ENCODE measurements at places on chromosomes 2 and 18. TPM values are rescaled to one million over a fixed set of nuclear protein-coding genes. Genes with fewer than 3 reads are reported as not detected.
A peak's percentile ranks its signal among the peaks of the same experiment; 100 is the strongest.

GRCh38 chr18:51622702-51623101, 425.2 kb upstream of the MEX3C start:
- DNase-seq: no peak

Gene LIMS2
- total RNA-seq: 122 TPM

DNA sequence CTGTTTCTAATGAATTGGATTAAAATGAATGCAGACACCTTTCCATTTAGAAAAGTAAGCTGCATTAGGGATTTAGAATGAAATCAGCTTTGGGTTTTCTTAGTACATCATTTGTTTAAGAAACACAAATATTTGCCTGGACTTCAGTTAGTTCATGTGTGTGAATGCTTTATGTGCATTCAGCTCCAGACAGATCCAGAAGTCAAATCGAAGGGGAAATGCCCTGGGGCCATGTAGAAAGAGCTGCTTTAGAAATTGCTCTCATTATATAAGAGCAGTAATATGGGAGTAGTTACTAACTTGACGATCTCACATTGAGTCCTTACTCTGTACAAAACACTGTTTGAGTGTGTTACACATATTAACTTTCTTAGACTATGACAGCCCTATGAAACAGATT, 88.0 kb upstream of the TTC39C start:
- DNase-seq: no peak

GRCh38 chr18:8871489-8871888, 166.1 kb downstream of the MTCL1 start:
- no peak for DNase-seq

DNA sequence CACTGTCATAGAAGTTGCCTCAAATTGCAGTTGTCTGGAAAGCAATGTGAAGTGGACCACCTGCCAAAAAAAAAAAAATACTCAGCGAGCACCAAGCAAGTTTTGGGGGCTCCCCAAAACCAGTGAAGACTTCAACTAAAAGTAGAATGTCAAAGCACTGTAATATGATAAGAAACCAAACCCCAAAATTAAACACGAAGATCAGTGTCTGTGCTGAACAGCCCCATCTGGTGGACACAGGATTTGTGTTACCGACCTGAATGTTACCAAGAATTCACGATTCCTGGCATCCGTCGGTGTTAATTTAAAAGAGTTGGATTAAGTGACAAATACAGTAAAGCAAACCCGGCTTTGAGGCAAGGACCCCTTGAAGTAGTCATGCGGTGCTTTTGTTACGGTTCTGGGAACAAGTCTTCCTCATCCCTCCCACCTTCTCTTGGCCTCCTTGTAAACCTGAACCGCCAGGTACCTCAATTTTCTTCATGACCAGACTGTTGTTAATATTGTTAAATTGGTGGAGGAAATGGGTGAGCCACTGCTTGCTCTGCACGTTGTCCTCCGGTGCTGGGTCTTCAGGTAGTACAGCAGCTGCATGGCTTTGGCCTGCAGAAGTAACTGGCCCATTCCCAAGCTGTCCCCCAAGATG, 31.3 kb upstream of the SSB start:
- peak; percentile 73 for DNase-seq

DNA sequence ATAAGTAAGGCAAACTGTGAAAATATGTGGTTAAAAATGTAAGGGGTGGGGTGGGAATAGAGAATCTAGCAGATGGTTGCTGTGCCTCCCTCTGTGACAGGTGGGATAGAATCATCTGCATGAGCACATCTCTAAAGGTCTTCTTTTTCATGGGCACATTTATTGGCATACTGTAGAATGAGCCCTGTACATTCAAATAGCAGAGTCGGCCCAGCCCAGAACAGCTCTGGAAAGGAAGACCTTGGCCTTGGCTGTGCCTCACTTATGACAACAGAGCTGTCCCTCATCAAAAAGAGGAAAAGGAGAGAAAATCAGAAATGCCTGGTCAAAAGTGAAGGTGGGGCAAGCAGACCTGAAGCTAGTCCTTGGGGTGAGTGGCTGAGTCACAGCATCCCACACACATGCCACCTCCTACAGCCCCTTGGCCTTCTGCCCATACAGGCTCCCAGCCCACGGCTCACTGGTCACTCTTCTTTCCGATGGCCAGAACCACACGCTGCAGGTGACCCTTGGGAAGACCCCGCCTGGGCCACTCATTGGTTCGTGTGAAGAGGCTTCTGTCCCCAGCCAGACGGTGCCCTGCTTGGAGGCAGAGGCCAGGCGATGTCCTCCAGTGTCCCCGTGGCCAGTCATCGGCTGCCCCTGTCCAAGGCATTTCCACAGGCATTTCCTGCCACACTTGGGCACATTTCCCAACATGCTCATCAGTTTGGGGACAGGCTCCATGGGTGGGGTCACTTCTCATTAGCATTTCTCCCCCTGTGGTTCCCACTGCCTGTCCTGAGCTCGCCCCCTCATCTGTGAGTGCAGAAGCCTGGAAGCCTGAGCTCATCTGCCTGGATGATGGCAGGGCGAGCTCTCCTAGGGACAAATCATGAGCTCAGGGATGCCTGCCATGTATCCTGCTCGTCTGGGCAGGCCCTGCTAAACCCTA, 113.6 kb downstream of the MCFD2 start:
- DNase-seq: no peak

Gene PMS1
- 25.4 TPM for total RNA-seq

DNA sequence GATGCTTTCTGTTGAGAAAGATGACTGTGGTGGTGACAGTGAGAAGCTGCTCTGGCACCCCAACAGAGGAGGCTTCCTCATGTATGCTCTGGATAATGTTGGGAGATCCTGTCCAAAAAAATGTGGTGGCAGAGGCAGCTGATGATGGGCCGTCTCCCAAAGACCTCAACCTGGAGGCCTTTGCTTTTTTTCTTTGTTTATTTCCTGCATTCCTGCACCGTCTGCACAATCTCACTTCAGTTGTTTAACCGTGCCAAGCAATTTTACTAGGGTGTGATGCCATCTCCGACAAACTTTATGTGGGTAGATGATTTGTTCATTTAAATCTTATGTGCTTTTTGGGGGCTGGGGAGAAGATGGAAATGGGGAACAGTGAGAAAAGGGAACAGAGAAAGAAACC, 62.2 kb upstream of the IGFBP5 start:
- DNase-seq: no peak

Gene MC5R
- total RNA-seq: not detected

GRCh38 chr18:52499016-52499415, 159.0 kb downstream of the DCC start:
- DNase-seq: no peak

Gene LYPD6B
- 0.81 TPM for total RNA-seq

- DNase-seq: no peak
Measured at GRCh38 chr18:32271672-32272208, 81.9 kb downstream of the MEP1B start.

DNA sequence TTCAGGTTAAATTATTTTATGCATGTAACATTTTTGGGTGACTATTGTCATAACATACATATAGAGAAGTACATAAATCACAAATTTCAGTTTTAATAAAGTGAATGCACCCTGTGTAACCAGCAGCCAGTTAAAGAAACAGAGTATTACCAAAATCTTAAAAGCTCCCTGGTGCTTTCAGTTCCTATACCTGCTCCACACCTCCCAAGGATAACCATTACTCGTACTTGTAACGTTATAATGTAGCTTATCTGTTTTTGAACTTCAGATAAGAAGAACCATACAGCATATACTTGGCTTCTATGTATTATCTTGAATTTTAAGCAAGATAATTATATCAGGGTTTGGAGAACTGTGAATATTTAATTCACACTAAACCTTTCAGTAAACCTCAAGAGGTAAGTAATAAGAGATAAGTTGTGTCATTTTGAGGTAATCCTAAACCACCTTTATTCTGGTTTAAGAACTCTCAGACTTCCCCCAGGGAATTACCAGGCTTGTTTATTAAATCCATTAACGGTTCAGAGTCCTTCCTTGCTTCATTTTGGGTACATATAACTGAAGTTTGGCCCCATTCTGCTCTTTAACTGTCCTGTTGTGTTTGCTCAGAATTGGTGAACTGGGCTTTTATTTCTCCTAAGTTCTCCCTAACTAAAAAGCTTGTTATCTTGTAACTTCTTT, 58.6 kb downstream of the LCLAT1 start:
- no peak for DNase-seq

GRCh38 chr2:44515416-44515815, 153.7 kb downstream of the CAMKMT start:
- DNase-seq: no peak

Gene MPV17
- 96.4 TPM for total RNA-seq

Gene CNGA3
- not detected for total RNA-seq

DNA sequence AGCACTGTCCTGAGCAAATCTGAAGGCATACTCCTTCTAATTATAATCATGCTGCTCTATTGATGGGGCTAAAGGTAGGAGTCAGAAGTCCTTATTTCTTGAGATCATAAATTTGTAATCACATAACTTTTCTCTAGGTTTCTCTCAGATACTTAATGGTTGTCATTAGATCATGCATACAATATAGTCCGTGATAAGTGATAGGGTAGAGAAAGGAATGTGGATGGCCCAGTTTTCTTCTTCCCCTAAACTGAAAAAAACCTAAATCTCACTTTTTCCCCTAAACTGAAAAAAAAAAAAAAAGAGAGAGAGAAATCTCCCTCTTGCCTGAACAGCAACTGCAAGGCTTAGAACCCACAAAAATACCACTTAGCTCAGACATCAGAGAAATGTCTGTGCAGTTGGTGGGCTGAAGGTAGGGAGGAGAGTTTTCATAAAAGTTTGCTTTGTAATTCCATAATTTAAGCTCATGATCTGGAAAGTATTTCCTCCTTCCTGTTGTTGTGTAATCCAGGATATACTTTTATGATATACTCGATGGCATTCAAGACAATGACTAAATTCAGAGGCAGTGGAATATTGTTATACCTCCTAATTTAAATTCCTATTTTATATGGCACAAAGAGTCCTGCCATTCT, 79.3 kb upstream of the ITPRID2 start:
- DNase-seq: no peak

Gene UGT1A6
- total RNA-seq: 1.7 TPM

Gene AKAIN1
- not detected for total RNA-seq

Gene SEC11C
- 64.4 TPM for total RNA-seq

Gene ATP6V1C2
- 0.17 TPM for total RNA-seq

DNA sequence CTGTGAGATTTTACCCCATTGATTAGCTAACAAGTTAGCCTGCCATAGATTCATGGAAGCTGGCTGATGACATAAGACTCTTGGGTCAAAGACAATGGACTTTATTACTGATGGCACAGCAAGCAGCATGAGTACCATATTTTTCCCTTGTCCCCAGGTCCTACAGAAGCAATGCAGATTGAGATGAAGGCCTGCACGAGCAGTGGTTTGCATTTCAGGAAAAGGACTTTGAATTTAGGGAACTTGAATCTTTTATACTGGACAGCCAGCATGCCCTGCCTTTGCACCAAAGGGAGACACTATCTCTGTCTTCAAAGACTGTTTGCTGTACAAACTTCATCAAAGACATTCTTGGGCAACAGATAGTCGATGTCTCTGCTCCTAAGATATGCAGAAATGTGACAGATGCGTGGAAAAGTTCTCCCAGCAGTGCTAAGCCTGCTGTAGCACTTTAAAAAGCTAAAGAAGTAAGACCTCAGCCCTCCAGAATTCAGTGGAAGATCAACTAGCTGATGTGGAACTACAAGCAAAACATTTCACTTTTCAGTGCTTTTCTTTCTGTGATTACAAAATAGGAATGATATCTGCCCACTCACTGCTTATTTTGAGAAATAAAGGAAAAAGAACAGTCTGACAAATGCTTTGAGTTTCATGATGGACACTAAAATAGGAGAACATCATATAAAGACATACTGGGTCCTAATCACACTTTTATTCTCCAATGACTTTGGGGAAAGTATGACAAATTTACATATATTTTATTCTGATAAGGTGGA, 44.4 kb upstream of the TANK start:
- no peak for DNase-seq

DNA sequence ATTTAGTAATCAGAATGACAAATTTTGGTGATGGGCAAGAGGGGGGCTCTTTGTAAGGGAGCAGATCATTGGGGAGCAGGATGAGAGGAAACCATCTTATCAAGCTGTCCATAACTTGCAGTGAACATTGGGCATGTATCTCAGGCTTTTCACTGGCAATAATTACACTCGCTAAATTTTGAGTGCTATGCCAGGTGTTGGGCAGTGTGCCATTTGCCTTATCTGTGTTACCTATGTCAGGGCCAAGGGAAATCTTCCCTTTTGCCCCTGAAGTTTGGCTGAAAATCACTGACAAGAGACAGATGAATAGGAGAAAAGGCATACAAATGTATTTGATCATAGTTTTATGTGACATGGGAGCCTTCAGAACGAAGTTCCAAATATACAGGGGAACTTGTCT, 39.0 kb downstream of the NOSTRIN start:
- DNase-seq: no peak

DNA sequence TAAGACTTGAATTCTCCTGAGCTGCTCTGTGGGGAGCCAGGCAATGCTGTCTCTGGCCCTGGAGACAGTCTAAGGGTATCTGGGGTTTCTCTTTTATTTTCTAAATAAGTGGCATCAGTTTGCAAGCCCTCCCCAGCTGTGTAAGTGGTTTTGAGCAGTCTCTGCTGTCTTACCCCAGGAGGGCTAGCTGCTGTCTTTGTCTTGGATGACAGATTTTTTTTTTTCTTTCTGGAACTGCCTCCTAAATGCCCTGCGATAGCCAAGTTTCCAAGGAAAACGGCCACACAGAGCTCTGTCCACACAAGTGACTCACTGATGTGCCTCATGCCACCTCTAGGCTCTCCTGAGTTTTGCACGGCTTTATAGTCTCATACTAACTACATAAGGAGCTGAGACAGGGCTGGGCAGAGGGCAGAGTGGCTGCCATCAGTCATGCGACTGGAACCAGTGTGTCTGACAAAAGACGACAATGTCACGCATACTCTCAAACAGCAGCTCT, 37.2 kb upstream of the THOC1 start:
- no peak for DNase-seq

DNA sequence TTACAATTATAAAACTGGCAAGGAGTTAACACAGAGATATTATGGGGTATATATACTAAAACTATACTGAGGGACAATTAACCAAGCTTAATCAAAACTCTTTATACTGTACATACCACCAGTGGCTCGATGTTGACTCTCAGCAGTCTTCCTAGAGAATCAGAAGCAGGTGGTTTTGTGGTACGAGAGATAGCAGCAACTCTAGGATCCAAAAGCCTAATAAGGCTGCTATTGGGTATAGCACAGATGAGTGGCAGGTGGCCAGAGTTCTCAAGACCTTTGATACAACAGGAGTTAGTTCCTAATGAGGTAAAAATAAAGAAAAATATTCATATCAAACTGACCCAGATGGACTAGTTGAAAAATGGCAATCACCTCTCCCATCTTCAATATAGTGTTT, 45.5 kb upstream of the COL5A2 start:
- no peak for DNase-seq

Gene CAPN10
- total RNA-seq: 31.2 TPM

DNA sequence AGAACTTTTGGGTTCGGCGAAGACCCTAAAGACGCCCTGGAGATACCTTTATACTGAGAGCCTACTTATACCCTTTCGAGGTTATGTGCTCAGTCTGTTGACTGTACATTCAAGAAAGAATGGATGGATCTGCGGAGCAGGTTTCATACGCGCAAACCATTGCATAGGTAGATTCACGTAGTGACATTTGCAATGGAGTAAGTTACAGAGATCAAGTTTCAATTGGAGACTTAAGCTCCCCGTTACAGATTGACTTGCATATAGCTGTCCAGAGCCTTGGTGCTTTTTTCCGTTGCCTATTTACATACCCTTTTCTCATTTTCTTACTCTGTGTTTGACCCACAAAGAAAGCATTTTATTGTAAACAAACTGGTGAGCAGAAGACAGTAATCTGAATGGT, 923 bp downstream of the PSMD1 start:
- no peak for DNase-seq

- no peak for DNase-seq
Measured at GRCh38 chr18:39162013-39162827, 1596.6 kb upstream of the CELF4 start.

Gene ZBTB14
- total RNA-seq: 14.3 TPM

Measured in left lung (tissue), 14 donors.